Ascending aorta (tissue), 2 donors: ENCODE measurements at places on chromosomes 4 and X.
A peak's percentile ranks its signal among the peaks of the same experiment; 100 is the strongest.

- DNase-seq, result no peak
Measured at GRCh38 chrX:42269186-42269585, 345.8 kb upstream of the CASK start.

- no peak for DNase-seq
Measured at GRCh38 chr4:56681158-56681852, at the start of gene HOPX. Gene HOPX, minus strand, starts transcription at chr4:56681296. Its CDS starts 23,480 bp downstream, at chr4:56657816.

GRCh38 chrX:2410279-2411020, 90.3 kb downstream of the DHRSX start:
- no peak for DNase-seq

DNA sequence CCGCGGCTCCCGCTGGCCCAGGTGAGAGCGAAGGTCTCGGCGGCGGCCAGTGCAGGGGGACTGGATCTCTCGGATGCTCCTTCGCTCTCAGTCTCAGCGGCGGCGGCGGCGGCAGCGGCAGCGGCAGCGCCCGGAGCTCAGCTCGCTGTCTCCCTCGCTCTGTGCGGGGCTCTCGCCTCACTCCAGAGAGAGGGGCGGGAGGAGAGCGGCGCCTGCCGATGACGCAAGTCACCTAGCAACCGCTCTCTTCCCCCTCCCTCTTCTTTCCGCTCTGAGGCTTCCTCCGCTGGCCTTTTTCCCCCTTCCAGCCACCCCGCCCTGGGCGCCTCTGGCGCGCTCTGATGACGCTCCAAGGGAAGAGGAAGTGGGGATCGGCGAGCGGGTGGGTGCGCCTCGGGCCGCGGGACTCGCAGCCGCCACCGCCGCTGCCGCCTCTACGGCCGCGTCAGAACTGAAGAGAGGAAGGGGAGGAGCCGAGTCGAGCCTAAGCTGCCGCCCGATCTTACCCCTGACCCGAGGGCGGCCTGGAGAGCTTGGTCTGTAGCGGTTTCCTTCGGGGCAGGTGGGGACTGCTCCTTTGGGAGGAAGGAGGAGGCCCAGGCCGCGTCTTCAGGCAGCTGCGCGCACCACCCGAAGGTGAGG, at the start of gene FBXW7:
FBXW7 (minus strand) TSS at position 190 of the 642 bp plus-strand sequence. CDS start 124,289 bp downstream, outside the sequence.
- peak; percentile 97 for DNase-seq

GRCh38 chrX:110132450-110133114, 129.7 kb downstream of the TMEM164 start:
- no peak for DNase-seq

DNA sequence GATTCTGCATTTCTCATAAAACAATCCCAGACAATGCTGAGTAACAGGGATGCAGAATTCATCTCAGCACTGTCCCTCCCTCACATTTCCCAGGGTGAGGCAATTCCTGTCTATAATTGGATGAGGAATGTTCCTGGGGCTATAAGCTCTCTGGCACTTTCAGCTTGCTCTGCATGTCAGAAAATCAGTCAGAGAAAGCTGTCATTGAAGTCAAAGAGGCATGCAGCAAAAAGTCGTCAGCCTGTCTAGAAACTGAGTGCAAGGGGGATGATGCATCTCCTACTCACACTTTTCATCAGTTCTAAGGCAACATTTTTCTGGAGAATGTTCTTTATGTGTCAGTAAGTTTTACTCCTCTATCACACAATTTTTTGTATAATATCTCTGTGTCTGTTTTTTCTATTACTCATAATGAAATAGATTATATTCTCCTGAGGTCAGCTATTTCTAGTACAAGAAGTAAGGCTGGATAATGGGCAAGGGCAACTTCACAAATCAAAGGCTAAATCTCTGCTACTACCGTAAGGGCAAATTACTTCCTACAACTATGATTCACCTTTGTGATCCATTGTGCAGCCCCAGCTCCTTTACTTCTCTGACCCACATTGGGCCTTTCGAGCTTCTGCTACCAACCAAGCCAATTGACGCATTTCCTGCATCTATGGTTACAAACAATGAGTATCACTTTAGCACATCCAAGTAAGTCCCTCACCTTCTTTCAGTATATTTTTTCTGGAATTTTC, 56.0 kb downstream of the TASL start:
- DNase-seq, result no peak

- no peak for DNase-seq
Measured at GRCh38 chrX:135518161-135518560, 2.3 kb upstream of the INTS6L start.

DNA sequence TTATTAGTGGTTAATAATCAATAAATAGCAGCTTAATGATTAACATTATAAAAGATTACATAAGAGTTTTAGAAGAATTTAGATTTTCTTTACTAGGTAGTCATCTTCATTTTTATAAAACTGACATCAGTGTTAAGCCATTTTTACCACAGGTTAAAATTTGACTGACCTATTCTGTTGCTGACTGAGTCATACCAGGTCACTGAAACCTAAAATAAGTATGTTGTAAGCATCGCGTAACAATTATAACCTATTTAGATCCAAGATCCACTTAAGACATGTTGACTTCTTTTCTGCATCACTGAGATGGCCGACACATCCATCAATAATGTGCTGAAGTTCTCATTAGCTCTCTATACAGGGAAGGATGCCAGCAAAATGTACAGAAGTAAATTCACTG, 36.7 kb downstream of the ARX start:
- no peak for DNase-seq

GRCh38 chrX:110734271-110734670, 61.3 kb downstream of the CHRDL1 start:
- DNase-seq, result no peak

GRCh38 chr4:9904976-9905587, 116.2 kb downstream of the SLC2A9 start:
- no peak for DNase-seq

DNA sequence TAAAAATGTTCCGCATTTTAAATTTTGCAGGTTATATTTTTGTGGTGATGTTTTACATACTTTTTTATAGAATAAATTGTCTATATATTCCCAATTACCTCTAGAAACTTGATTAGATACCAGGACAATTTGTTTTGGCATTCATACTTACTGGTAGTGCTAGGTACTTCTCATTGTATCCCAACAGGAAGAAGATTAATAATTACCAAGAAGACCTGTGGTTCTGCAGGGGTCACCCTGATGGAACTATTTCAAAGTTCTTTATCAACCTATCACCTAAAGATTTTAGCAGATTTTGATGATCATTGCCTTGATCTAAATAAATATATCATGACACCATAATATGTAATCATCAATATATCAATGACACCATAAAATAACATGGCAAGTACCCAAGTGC, 22.5 kb upstream of the FAM9A start:
- DNase-seq, result no peak

DNA sequence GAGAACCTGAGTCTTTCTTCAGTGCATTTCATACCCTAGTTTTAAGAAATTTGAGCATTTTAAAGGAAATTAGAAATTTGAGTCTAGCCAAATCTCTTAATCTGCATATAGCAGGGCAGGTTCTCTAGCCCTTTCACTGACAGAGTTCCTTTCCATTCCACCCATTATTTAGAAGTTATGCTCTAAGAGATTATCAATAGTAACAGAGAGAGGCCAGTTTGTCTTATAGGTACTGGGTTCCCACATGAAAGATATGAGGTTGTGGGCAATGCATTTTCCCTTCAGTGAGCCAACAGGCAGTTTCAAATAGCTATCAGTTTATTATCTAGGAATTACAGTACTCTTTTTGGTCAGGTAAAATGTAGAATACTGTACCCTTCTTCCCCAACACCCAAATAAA, 7.3 kb upstream of the GALNT7 start:
- DNase-seq, result no peak

DNA sequence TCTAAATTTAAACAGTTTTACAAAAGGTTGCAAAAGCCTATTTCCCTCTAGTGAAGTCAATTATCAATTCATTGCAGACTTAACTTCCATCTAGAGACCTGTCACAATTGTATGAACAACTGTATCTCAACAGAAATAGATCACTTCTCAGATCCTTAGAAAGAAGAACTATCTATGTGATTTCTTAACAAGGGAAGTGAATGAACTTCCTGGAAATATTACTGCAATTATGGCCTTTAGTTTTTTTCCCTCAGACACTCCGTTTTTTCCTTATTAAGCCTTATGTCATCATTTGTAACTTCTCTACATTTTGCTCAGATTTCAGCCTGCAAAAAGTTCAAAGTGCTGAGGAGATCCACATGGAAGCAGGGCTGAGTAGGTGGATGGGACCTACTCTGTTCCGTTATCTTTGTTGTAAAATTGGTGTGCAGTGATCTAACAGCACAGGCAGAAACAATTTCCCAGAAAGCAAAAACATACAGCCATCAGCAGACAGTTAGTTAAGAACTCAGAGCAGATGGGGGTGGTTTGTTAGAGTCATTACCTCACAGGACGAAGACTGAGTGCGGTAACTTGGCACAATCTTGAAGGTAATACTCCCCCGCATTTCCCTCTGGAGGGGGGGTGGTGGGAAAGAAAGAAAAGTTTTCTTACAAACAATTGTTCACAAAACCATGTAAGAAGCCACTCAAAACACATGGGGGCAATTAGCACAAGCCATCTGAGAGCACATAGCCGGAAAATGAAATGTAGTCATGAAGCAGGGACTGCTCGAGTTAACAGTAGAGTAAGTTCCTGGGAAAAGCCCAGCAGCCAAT, 112.3 kb downstream of the NYX start:
- DNase-seq, result no peak

DNA sequence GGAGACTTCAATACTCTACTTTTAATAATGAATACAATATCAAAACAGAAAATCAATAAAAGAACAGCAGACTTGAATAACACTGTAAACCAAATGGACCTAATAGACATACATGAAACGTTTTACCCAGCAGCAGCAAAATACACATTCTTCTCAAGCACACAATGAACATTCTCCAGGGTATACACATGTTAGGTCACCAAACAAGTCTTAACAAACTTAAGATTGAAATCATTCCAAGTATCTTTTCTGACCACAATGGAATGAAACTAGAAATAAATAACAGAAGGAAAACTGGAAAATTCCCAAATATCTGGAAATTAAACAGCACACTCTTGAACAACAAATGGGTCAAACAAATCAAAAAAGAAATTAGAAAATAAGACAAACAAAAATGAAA, 145.0 kb upstream of the CT83 start:
- no peak for DNase-seq

GRCh38 chr4:134078230-134078914, 123.2 kb downstream of the PABPC4L start:
- no peak for DNase-seq
